ENCODE measurements at places on chromosomes 1 and 21. TPM values are rescaled to one million over a fixed set of nuclear protein-coding genes. Genes with fewer than 3 reads are reported as not detected.

Gene MPL
- not detected for total RNA-seq

Gene BSND
- not detected for total RNA-seq

Gene LACTBL1
- total RNA-seq, result not detected

Gene DCDC2B
- total RNA-seq, result not detected

Gene XKR8
- total RNA-seq, result 9.6 TPM

Gene CITED4
- 11.3 TPM for total RNA-seq

Gene TPM3
- total RNA-seq, result 364 TPM

Gene CFHR5
- not detected for total RNA-seq

Gene CFHR1
- total RNA-seq, result 0.56 TPM

Gene F11R
- total RNA-seq, result 3.5 TPM

Gene VWA5B1
- total RNA-seq, result 0.30 TPM

Gene PARK7
- 383 TPM for total RNA-seq

Gene S100A5
- total RNA-seq, result not detected

Gene CYP4B1
- total RNA-seq, result not detected
